Activated naive CD4-positive, alpha-beta T cell treated with anti-CD3 and anti-CD28 coated beads, Interleukin-2, amount 50 U/mL, for 16 hours (primary cell): ENCODE measurements at places on chromosomes 11 and 22.

- DNase-seq, result no peak
Observed at GRCh38 chr11:15765530-15765929, 590.8 kb downstream of the SOX6 start.

DNA sequence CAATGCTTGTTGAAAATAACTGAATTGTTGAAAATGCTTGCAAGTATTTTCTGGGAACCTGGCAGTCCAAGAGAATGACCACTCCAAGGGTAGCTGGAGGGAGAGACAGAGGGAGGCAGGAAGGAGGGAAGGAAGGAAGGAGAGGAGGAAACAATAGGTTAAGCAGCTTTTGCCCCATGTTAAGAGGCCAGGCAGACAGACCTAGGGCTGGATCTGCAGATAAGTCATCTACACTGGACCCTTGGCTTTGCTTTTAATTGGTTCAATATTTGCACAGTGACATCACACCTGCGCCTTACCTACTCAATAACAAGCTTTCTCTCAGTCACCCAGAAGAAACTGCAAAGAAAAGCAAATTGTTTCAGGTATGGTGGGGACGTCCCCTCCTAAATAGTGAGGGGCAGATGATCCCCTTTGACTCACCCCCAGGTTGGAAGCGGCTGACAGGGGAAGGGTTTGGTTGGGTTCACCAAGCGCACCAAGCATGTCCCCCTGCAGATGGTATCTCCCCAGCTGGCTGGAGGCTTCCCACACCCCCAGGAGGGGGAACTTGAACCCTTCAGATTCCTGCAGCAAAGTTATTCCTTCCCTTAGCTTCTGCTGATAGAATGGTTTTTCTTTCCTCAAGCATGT lies 24.3 kb downstream of the MYH9 start:
- DNase-seq, result no peak

DNA sequence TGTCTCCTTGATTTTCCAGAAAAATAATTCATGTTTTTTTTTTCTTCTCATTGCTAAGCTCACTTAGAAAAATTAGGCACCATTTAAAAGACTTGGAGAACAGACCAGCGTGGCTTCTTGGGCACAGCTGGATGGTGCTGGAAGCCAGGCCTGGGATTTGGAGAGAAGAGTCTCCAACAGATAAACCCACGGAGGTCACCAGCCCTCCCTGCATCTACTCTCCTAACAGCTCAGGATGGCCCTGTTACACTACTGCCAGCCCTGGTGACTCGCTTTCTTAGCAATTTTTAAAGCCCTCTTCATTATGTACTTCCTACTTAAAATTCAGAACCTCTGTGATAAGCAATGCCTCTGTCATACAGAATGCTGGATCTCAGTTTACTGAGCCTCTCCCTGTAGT lies 1.7 kb downstream of the PTH start:
- DNase-seq, result no peak

DNA sequence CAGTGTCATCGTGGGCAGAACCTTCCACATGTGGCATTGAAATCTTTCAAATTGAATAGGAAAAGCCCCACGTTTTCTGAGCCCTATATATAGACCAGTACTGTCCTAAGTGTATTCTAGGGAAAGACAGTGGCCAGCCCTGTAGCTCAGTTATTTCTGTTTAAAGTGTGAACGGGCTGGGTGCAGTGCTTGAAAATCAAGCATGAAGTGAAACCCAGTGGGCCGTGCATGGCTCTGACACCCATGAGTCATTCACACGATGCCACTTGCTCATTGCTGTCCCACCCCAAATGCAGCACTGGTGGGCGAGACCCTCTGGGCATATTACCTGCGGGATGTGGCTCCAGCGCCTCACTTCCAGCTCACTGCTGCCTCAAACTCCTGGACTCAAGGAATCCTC lies 29.8 kb upstream of the CCDC188 start:
- no peak for DNase-seq

GRCh38 chr11:88327462-88328143 lies 9.9 kb downstream of the CTSC start:
- no peak for DNase-seq

- DNase-seq, result no peak
Observed at GRCh38 chr22:49502126-49502826, 325.4 kb downstream of the BRD1 start.

- peak; percentile 11 for DNase-seq
Observed at GRCh38 chr22:49968313-49968830, 7.8 kb downstream of the PIM3 start.

- no peak for DNase-seq
Observed at GRCh38 chr11:64893194-64894069, 15.0 kb upstream of the EHD1 start.

- DNase-seq, result no peak
Observed at GRCh38 chr22:21069375-21069774, 23.6 kb downstream of the LRRC74B start.

DNA sequence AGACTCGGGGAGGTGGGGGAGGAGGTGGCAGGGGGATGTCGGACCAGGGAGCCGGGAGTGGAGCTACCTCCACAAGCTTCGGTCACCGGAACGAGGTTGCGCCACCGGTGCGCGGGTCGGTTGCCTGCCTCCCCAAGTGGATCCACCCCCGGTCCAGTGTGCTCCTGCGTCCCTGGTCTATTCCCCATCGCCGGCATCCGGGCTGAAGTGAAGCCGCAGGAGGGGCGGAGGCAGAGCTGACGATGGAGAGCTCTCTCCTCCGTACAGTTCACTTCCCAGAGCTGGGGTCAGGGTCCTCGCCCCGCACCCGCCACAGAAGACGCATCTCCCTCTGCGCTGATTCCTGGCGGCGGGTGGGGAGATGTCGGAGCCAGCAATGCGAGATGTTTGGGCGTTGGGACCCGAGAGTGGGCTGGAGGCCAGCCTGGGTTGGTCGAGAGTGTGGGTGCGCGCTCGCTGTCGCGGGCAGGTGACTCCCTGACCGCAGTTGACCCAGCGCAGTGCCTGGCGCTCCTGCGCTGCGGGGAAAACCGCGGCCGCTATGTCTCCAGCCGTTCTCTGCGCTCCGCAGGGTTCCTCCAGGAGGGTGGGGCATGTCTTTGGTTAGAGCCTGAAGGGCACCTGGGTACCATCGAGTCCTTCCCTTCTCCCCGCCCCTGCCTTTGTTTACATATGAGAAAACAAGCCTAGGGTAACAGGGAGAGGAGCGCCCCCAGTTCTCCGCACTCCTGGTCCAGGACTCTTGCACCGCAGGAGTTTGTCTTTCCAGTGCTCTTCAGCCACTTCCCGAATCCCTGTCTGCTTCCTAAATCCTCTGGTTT lies 1.7 kb downstream of the C11orf96 start:
- no peak for DNase-seq

- DNase-seq, result no peak
Observed at GRCh38 chr11:69040581-69041260, 8.0 kb upstream of the TPCN2 start.

DNA sequence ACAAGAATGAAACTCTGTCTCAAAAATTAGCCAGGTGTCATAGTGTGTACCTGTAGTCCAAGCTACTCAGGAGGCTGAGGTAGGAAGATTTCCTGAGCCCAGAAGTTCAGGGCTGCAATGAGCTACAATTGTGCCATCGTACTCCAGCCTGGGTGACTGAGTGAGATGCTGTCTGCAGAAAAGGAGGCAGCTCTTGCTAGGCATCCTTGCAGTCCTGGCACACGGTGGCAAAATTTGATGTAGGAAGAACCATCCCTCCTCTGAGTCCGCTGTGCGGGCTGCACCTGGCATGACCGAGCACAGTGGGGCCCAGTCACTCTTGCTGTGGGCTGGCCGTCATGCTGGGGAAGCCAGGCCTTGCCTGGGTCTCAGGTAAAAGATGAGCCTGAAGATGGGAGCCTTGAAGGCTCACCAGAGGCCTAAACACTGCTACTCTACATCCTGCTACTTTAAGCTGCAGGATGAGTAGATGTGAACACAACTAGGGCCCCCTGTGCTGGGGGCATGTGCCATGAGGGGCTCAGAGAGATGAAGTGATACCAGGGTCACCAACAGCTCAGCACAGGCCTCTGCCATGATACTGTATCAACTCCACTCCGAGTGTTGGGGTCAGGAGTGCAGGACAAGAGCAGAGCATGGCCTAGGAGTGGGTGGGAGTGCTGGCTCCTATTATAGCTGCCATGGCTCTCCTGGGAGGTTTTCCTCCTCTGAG lies 18.6 kb downstream of the CDC45 start:
- DNase-seq, result no peak

DNA sequence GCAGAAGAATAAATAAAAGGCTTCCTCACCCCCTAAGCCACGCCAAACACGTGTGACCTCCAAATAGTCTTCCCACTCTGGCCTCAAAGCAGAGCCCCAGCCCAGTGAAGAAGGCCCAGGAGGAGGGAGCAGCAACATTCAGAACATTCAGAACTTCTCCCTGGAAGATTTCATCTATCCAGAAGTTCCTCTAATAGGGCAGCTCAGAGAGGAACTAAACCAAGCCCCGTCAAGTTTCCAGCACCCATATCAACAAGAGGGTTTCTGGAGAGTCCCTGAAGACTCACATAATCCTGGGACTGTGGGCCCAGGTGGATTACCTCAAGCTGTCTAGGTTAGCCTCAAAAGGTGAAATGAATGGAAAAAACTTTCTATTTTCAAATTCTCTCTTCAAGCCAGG lies 39.4 kb downstream of the PC start:
- DNase-seq, result no peak

- no peak for DNase-seq
Observed at GRCh38 chr11:129259931-129260348, 67.8 kb upstream of the ARHGAP32 start.

DNA sequence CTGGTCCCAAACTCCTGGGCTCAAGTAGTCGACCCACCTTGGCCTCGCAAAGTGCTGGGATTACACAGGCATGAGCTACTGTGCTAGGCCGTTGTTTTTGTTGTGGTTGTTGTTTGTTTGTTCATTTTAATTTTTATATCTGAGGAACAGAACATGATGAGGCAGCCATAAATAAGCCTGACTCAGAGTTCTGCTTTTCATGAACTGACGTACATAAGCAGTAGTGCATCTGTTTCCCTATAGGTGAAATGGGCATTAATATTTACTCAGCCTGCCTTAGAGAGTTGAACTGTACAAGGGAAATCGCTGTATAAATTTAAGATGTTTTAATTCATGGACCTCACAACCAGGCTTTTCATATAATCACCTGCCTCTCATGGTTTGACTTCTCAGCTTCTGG lies 80.5 kb downstream of the PDHX start:
- no peak for DNase-seq

- no peak for DNase-seq
Observed at GRCh38 chr11:93529707-93530467, 13.3 kb downstream of the SMCO4 start.

- peak; percentile 28 for DNase-seq
Observed at GRCh38 chr11:121194731-121195596, 93.9 kb downstream of the TECTA start.

- no peak for DNase-seq
Observed at GRCh38 chr11:124194293-124195188, 11.4 kb downstream of the OR10D3 start.

- no peak for DNase-seq
Observed at GRCh38 chr11:107359701-107360100, 97.9 kb downstream of the CWF19L2 start.

DNA sequence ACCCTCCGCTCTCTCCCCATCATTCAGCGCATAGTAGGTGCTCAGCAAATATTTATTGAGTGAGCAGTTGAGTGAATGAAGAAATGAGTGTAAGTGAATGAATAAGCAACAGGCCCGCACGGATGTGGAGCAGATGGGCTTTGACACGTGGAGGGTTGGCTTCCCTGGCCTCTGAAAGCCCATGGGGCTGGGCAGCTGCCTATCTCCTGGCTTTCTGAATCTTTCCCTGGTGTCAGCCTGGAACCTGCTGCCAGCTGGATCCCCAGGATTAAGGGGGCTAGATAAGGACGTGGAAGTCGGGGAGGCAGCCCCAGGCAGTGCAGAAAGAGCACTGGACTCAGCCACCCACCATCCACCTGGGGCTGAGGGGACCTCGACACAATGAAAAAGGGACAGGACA lies 12.6 kb downstream of the IL2RB start:
- no peak for DNase-seq

GRCh38 chr11:61079416-61080150 lies 22.7 kb upstream of the CD5 start:
- DNase-seq, result no peak

- DNase-seq, result no peak
Observed at GRCh38 chr22:36330655-36331305, 57.0 kb downstream of the MYH9 start.

DNA sequence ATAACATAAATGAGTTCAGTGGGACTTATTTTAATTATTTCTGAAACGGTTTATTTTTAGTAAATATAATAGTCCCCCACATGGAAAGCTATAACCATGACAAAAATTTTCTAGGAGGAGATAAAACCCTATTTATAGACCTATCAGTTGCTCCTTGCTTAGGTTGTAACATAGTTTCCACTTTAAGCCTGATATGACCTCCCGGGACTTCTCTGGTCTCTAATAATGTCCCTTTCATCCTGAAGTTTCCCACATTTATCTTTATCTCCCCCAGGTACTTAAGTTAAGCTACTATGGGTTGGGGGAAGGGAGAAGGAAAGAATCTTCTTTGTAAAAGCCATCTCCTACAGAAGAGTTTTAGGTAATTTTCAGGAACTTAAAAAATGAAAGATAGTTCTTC lies 117.7 kb downstream of the RBFOX2 start:
- no peak for DNase-seq

- no peak for DNase-seq
Observed at GRCh38 chr22:20469110-20469868, 26.3 kb downstream of the KLHL22 start.

- DNase-seq, result no peak
Observed at GRCh38 chr11:110737593-110737992, 25.4 kb upstream of the ARHGAP20 start.

- DNase-seq, result no peak
Observed at GRCh38 chr11:128304666-128305485, 282.5 kb downstream of the ETS1 start.

DNA sequence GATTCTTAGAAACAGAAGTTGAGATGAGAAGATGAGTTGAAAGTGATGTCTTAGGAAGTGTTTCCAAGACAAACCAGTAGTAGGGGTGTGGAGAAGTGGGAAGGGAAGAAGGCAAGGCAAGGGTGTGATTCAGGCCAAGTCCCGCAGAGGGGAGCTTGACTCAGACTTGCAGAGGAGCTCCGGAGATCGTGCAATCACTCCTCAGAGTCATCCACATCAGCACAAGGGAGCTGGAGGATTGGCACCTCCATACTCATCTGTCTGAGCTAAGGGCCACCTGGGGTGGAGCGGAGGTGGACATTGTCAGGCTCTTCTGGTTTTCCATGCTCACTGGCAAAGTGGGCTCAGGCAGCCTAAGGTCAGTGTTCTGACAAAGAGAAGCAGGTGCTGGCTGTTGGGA lies 44.4 kb downstream of the CHRDL2 start:
- DNase-seq, result no peak

GRCh38 chr11:29100967-29101366 lies 915.9 kb downstream of the KCNA4 start:
- no peak for DNase-seq

- peak; percentile 5 for DNase-seq
Observed at GRCh38 chr22:43881091-43882061, 10.4 kb downstream of the PNPLA5 start.

DNA sequence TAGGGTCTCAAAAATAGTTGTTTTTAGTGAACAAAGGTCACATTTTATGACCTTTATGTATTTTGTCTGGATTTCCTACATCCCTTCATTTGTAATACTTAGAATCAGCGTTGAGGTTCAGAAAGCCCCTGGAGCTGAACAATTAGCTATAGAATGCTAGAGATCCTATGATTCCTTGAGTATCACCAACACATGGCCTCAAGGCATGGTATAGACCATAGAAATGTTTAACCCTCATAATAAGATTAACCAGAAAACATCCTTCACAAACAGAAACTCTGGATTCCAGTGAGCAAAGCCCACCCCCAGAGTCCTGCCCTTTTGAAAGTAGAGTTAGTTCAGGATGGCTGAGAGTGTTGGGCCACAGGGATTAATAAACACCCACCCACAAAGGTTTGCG lies 77.3 kb downstream of the CYB5R2 start:
- DNase-seq, result no peak

GRCh38 chr11:75333807-75334140 lies 17.7 kb downstream of the ARRB1 start:
- DNase-seq, result no peak
